ENCODE measurements at places on chromosomes 11 and 22. TPM values are rescaled to one million over a fixed set of nuclear protein-coding genes. Genes with fewer than 3 reads are reported as not detected.

Gene PATE4
- total RNA-seq = not detected

Gene ARHGEF12
- 27.2 TPM for total RNA-seq

Gene BTG4
- total RNA-seq = not detected

Gene TTC28
- total RNA-seq = 3.7 TPM

Gene PRDM11
- total RNA-seq = 2.2 TPM

Gene EHD1
- 145 TPM for total RNA-seq

Gene PTS
- 23.5 TPM for total RNA-seq

Gene GTSE1
- total RNA-seq = 55.8 TPM

Gene PLAAT3
- total RNA-seq = 2.9 TPM

Gene SCUBE1
- total RNA-seq = 0.39 TPM

Gene OR10A2
- not detected for total RNA-seq

Gene GGT5
- 0.22 TPM for total RNA-seq

Gene SLC25A18
- not detected for total RNA-seq

Gene ADAMTS15
- 0.07 TPM for total RNA-seq

Gene MS4A15
- total RNA-seq = not detected

Gene CRYAB
- not detected for total RNA-seq

Gene NAALAD2
- total RNA-seq = not detected

Gene RHOD
- 0.59 TPM for total RNA-seq

Gene SLC22A24
- total RNA-seq = not detected

Gene SCGB1C1
- not detected for total RNA-seq

Gene FDXACB1
- 4.7 TPM for total RNA-seq

Gene IGSF9B
- total RNA-seq = 89.6 TPM

Gene CREB3L1
- not detected for total RNA-seq

Gene TMPRSS6
- 2.7 TPM for total RNA-seq

Gene POU2AF3
- not detected for total RNA-seq

Gene YPEL4
- total RNA-seq = 0.78 TPM

Gene C11orf52
- total RNA-seq = not detected

Gene KREMEN1
- total RNA-seq = not detected

Gene ANKK1
- total RNA-seq = 0.17 TPM

Gene DGCR6
- 0.81 TPM for total RNA-seq

Gene MAML2
- total RNA-seq = 13.9 TPM

Gene GDPD5
- total RNA-seq = 23.7 TPM

Gene CEND1
- total RNA-seq = 4.0 TPM

Gene ELMOD1
- not detected for total RNA-seq

Gene RIC3
- 8.3 TPM for total RNA-seq

Gene OR8B4
- not detected for total RNA-seq

Gene SLC37A4
- total RNA-seq = 16.4 TPM

Gene FAM111B
- total RNA-seq = 63.7 TPM

Gene KRTAP5-8
- total RNA-seq = not detected

Gene LRRC74B
- not detected for total RNA-seq

Gene SPI1
- not detected for total RNA-seq

Gene CCDC188
- 0.41 TPM for total RNA-seq

Gene SOX10
- not detected for total RNA-seq

Gene FXYD6
- total RNA-seq = not detected

Gene PHLDA2
- total RNA-seq = 6.2 TPM

Gene FREY1
- total RNA-seq = 2.7 TPM

Gene KRTAP5-1
- not detected for total RNA-seq

Gene PANX1
- total RNA-seq = 15.8 TPM

Gene PEX26
- total RNA-seq = 39.5 TPM

Gene TRIM48
- not detected for total RNA-seq

Gene MGAT3
- total RNA-seq = 3.9 TPM

Gene OR56B4
- total RNA-seq = not detected

Gene SMC1B
- 0.44 TPM for total RNA-seq

Gene LRRC75B
- 1.7 TPM for total RNA-seq

Gene UPK3A
- not detected for total RNA-seq

Gene HEPN1
- total RNA-seq = not detected
